ENCODE measurements at places on chromosomes 7 and 10.

DNA sequence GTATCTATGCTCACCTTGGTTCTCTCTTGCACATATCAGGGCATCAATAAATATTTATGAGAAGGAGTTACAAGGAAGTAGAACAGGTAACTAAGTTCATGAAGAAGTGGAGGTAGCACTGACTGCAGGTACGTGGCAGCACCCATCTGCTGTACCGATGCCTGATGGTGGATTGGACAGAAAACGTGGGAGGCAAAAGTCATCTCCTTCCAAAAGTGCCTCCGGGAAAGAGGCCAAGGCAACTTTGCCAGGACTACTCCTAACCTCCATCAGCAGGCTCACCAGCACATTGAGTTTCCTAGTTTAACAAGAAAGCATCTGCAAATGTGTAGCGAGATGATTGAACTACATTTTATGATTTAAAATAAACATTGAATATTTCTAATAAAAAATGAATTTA lies 248.8 kb downstream of the ANKRD7 start:
- no peak for DNase-seq

GRCh38 chr7:44288811-44289340 lies 36.5 kb downstream of the CAMK2B start:
- DNase-seq, result no peak

GRCh38 chr10:89574368-89574767 lies 39.0 kb upstream of the SLC16A12 start:
- no peak for DNase-seq

DNA sequence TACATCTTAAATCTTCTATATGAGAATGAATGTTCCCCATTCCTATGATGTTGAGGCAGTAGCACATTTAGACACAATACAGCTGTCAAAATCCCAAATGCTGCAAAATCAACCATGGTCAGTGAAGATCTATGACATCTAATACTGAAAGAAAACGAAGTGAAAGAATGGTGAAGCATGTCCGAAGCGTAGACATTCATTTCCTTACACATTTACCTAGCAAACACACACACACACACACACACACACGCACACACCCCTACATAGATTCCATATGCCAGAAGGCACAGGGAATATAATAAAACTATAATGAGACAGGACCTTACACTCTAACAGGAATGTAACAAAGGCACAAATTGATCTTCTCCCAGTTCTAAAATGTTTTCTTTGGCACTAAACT lies 32.5 kb downstream of the CCDC6 start:
- no peak for DNase-seq

- no peak for DNase-seq
These were observed 36.3 kb downstream of the DRGX start for GRCh38 chr10:49359349-49360270.

GRCh38 chr7:142785841-142786250 lies 15.1 kb downstream of the PRSS2 start:
- DNase-seq, result peak; percentile 68

GRCh38 chr7:34726221-34726620 lies 68.2 kb downstream of the NPSR1 start:
- no peak for DNase-seq

DNA sequence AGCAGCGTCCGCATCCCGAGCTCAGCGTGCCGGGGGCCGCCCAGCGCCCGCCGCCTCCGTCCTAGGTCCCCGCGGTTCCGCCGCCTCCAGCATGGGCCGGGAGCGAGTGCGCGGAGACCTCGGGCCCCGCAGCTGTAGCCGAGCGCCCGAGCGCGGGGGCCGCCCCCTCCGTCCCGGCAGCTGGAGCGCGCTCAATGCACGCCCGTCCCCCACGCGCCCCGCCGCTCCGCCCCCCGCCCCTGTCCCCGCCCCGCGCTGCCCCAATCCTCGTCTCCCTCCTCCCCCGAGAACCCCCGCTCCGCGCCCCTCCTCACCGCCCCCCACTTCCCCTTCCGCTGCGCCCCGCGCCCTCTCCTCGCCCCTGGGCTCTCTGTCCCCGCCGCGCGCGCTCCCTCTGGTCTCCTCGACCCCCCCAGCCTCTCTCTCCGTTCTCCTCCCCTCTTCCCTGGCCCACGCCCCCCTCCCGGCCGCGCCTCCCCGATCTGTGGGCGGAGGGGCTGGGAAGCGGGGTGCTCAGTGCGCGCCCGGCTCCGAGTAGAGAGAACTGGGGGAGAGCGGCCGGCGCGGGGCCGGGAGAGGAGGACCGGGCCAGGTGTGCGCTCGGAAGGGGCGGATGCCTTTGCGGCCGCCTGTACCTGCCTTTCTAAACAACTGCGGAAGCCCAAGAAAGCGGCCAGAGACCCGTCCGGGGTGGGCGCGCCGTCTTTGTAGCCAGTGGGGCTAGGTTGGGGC lies at the start of gene VIPR2:
Gene VIPR2, minus strand, starts transcription at position 110 of the 732 bp plus-strand sequence. Its CDS starts 96 bp downstream, at position 14.
- DNase-seq, result peak; percentile 38

GRCh38 chr10:4802711-4803487 lies 23.1 kb upstream of the AKR1E2 start:
- no peak for DNase-seq

GRCh38 chr10:122054048-122055025 lies 65.4 kb downstream of the TACC2 start:
- no peak for DNase-seq

DNA sequence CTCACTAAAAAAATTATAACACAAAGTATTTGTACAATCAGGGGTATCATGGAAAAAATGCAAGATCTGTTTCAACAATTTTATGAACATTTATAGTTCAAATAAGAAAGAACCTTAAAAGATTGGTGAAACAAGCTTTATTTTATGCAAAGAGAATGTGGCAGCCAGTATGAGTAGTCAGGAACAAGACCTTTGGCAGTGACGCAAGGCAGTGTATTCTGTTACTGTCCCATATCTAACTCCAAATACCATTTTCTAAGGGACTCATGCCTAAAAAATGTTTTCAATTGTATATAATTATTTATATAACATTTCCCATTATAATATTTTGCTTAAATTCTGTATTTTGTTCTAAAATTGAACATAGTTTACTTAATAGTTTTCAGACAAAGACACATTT lies 19.1 kb upstream of the FAM53B start:
- no peak for DNase-seq

- no peak for DNase-seq
These were observed 292.8 kb downstream of the SFMBT2 start for GRCh38 chr10:7117806-7118674.

DNA sequence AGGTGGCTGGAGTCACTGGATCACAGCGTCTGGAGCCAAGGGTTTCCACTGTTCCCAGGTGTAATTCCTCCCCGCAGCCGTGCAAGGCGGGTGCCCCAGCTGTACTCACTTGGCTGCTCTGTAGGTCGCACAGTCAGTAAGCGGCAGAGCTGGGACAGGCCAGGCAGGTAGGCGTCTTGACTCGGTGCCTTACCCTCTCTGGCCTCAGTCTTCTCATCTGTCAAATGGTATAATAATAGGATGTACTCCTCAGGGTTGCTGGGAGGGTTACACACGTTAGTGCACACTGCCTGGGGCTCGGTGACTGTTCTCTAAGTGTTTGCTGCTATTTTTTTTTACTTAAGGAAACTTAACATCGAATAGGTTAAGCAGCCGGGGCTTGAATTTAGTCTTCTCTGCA lies 27.0 kb downstream of the MYL10 start:
- no peak for DNase-seq

DNA sequence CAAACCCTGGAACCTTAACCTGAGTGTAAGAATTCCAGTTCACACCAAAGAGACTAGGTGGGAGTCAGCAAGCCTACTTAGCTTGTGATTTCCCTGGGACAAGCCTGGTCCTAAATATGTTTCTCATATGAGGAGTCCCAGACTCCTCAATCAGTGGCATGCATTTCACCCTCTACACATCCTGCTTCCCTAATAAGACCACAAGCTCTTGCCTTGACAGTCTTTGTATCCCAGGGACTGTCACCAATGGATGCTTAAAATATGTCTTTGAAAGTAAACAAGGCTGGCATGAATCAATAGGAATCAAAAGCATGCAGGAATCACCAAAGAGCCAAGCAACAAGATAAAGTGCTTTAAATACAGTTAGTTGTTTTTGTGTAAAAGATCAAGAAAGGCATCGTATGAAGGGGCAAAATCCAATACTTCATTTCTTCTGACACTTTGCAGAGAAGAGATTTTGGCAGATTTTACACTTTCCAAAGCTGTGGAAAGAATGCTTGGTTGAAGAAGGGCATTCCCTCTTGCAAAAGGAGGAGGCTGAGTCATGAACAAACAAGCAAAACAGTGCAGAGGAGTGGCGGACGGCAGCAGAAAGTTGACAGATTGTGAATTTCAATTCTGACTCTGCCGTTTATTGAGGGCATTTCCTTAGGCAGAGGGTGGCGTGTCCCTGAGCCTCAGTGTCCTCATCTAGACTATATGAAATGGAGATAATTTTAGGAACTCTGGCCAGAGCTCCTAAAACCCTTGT lies 8.5 kb upstream of the NFE2L3 start:
- no peak for DNase-seq

DNA sequence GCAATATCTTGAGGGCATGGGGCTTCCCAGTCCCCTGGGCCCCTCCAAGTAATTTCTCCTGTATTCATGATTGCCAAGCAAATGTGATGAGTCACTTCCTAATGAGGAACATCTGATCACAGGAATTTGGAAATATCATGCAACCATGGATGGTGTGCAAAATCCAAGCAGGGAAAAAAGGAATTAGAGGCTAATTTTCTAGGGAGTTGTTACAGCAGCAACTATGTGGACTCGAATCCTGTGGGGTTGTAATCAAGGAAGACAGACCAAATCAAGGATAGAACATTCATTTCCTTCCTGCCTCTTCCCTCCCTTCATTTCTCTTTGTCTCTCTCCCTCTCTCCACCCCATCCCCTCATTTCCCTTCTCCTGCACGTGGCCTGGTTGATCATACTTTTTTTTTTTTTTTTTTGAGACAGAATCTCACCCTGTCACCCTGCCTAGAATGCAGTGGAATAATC lies 23.9 kb upstream of the AGFG2 start:
- no peak for DNase-seq

DNA sequence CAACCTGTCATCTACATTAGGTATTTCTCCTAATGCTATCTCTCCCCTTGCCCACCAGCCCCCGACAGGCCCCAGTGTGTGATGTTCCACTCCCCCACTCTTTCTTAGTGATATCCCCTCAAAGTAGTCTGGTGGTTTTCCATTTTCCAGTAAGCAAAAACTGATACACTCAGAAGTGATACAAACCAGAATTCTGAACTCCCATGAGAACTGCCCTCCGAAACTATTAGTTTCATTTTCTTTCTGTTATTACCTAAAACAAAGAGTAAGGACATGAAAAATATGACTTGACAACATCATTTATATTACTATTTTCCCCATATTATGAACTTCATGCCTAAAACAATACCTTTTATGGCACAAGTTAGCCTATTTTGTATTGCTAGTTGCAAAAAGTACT lies 175.0 kb downstream of the OTUD1 start:
- DNase-seq, result no peak

DNA sequence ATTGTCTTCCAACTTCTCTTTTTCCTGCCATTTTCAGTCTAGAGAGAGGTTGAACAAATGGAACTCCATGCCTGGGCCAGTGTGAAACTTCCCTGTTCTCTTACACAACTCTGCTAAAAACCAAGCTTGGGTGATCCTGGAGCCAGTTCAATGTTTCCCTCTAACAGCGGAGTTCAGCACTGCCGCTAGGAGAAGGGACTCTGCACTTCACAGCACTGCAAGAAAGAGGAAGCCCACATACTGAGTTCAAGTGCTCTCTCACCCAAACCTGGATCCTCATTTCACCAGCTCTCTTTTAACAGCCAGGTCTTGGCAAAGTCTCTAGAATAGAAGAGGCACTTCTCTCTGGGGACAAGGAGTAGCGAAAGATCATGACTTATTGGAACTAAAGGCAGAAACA lies 18.8 kb downstream of the FOXI2 start:
- no peak for DNase-seq

DNA sequence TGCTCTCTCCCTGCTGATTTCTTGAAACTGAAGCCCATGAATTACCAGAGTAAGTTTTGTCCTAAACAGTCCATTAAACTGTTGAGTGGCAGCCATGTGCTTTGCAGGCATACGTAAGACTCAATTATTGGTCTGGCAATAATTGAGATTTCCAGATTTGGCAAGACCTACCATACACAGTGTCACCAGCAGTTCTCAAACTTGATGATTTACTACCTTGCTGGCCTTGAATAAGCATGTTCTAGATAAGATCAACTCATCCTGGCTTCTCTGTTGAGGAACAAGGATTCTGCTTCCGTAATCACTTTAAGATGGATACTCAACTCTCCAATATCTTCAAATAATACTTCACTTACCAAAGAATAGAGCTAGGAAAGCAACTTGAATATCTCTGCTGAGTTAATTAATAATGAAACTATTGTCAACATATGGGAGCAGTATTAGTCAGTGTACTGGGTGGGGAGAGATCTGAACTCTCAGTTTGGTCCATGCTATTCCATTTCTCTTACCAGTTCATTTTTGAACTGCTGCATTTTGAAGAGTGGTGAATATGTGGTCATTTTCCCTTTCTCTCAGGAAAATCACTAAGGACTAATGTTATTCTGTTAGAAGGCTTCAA lies 181.4 kb downstream of the IPMK start:
- DNase-seq, result no peak

DNA sequence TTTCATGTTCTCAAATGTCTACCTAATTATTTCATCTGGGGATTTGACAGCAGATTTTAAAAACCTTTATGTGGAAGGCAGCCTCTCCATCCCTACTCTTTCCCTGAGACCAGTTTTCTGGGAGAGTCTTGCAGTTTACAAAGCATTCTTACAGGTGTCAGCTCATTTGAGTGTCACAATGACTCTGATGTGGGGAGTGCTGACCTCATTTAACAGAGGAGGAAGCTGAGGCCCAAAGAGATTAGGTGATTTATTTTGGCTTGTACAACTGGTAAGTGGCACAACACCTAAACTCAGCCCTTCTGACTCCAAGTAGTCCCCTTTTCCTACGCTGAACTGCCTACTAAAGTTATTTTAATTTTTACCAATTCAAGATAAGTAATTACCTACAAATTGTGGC lies 33.3 kb upstream of the MAT1A start:
- DNase-seq, result no peak

DNA sequence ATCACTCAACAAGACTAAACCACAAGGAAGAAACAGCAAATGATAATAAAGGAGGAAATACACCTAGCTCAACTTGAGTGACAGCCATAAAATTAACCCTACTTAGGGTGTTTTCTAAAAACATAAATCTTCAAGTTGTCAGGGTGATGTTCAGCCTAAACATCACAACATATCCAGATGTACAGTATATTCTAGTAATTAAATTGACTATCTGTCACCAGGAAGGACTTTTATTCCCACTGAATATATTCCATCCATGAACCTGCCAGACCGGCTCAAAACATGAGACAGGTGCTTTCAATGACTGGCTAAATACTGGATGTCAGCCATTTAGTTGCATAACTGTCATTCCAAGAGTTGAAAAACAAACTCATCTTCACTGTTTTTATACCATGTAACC lies 298.1 kb upstream of the NEBL start:
- DNase-seq, result no peak

- no peak for DNase-seq
These were observed 128.7 kb downstream of the PKD1L1 start for GRCh38 chr7:47819607-47819920.

- no peak for DNase-seq
These were observed 475.1 kb upstream of the FOXK1 start for GRCh38 chr7:4207011-4207410.

GRCh38 chr7:151178831-151179230 lies 8.2 kb downstream of the ASB10 start:
- DNase-seq, result no peak

GRCh38 chr7:82049442-82049841 lies 279.6 kb upstream of the HGF start:
- DNase-seq, result no peak

Measured in T-helper 2 cell treated with Interferon-gamma antibody and Interleukin-4, amounts not matched to agents 5 μg/mL and 100 μg/mL, for 36 hours (primary cell).